NCI-H226 (cell line): ENCODE measurements at places on chromosomes 2 and 18.

DNA sequence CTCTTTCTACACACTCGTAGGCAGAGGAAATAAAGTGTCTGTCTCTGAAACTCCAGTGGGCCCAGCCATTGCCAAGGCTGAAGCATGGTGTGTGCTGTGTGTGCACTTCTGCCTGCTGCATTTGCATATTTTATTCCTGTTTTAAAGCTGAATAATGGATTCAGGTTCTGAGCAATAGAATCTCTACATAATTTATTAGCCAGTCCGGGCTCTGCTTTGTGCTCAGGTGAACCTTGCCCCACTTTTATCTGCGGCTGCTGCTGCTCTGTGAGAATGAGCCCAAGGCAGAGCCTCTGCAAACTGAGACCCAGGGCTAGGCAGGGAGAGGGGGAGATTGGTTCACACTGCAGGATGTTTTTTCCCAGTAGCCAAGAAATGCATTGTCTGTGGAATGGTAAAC lies 64.6 kb upstream of the SH3BP4 start:
- DNase-seq: no peak

DNA sequence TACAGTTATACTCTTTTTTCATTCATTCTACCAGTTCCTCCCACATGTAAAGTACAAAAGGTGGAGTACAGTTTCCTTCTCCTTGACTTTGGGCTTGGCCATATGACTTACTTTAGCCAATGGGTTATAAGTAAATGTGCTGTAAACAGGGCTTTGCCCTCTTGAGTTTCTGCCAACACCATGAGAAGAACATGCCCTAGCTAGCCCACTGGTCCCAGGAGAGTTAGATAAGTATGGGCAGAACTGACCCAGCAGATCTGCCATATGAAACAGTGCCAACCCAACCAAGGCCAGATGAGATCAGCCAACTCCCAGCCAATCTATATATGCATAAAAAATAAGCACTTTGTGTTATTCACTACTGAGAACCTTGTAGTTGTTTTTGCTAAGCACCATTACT lies 25.5 kb downstream of the ZC3H8 start:
- DNase-seq: peak; percentile 77

- DNase-seq: peak; percentile 48
These were observed 684.0 kb downstream of the DSC3 start for GRCh38 chr18:30358555-30358954.

DNA sequence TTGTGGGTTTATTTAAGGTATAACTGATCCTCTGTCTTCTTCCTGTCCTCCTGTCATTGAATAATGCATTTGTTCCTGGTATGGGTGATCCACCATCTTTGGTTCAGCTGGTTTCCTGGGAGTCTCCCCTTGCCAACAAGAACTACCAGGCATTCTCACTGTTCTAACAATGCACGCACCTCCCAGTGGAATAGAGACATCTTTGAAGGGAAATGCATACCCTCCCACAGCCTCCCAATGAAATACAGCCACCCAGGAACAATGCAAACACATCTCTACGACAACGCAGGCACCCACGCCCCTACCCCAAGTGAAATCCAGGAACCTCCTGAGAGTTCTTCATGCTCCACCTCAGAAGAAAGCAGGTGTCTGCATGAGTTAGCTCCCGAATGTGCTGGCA lies 318.0 kb downstream of the SOX11 start:
- no peak for DNase-seq

- no peak for DNase-seq
These were observed at the start of gene FAM124B for GRCh38 chr2:224401641-224402342. Gene FAM124B, minus strand, starts transcription at chr2:224402107. Its CDS starts 339 bp downstream, at chr2:224401768.
